ENCODE measurements at places on chromosomes 1 and 21.

GRCh38 chr1:157091186-157091585 lies 8.4 kb downstream of the ETV3L start:
- no peak for DNase-seq

GRCh38 chr1:60280819-60281218 lies 207.2 kb upstream of the C1orf87 start:
- no peak for DNase-seq

DNA sequence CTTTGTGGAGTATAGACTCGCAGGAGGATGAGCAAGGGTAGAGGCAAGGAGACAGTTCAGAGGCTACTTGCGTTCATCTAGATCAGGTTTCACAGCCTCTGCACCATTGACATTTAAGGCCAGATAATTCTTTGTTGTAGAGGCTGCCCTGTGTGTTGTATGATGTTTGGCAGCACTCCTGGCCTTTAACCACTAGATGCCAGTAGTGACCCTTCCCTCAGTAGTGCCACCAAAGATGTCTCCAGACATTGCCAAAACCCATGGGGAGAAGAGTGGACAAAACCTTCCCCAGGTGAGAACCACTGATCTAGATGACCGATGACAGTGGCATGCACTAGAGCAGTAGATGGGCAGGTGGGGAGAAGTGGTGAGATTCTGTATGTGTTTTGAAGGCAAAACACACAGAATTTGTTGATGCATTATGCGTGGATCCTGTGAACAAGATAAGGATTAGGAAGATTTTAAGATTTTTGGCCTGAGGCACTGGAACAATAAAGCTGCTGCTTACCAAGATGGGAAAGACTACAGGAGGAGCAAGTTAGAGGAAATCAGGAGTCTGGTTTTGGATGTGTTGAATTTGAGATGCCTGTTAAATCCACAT lies 9.9 kb upstream of the COG2 start:
- DNase-seq, result peak; percentile 12

DNA sequence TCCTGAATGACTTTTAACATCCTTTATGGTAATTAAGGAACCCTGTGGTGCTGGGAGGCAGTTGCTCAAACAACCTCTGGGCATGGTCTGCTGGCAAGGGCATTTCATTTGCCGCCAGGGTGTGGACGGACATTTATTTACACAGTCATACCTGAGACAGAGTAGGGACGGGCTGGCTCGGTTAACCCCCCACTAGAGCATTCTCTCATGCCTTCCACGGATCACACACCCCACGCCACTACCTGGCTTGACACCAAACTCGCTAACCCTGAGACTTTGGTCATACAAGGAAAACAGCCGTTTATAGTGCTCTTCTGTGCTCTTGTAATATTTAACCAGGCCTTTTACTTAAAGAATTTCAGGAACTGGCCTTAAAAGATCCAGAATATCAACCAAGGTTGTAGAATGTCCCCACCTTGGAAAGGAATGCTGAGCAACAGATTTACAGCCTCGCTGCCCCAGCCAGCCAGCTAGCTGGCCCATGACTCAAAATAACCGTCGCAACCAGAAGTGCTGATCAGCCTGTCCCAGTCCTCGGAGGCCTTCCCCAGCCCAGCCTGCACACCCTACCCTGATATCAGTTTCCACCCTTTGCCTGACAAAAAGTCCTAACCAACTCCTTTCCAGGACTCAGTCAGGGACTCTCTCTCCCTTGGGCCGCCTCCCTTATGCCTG lies 6.5 kb upstream of the PDXK start:
- peak; percentile 65 for DNase-seq
